ENCODE measurements at places on chromosomes 11 and 22.
A peak's percentile ranks its signal among the peaks of the same experiment; 100 is the strongest.

DNA sequence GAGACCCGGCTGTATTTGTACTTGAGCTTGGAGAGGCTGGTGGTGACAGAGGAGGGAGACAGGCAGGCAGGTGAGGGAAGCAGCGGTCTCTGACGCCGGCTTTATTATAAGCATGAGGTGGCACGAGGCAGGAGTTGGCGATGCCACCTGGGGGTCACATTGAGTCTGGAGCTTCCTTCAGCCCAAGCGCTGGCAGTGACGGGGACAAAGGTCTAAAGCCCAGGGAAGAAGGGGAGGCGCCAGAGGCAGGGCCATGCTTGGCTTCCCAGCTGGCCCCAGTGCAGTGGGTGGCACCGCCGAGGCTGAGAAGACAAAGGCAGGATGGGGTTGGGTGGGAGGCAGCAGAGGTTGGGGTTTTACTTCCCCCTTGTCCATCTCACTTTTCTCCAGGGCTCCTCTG lies 4.5 kb downstream of the FXYD2 start:
- peak; percentile 75 for DNase-seq
- H3K27ac ChIP-seq = no peak overlapping the region
- H3K27me3 ChIP-seq = no peaks in the 10 kb centered on the region
- H3K4me1 ChIP-seq = peaks cover 11% of the 10 kb centered on the region
- no peaks in the 10 kb centered on the region for H3K36me3 ChIP-seq
- no peak overlapping the region for H3K4me3 ChIP-seq

- H3K27ac ChIP-seq = no peak overlapping the region
- H3K4me1 ChIP-seq = no peaks in the 10 kb centered on the region
- DNase-seq = peak; percentile 44
- H3K27me3 ChIP-seq = no peaks in the 10 kb centered on the region
Measured at GRCh38 chr22:42368379-42369249, 63.6 kb downstream of the NFAM1 start.

GRCh38 chr11:48011798-48012391 lies 31.5 kb downstream of the PTPRJ start:
- no peaks in the 10 kb centered on the region for H3K27me3 ChIP-seq
- H3K4me1 ChIP-seq = peaks cover 7% of the 10 kb centered on the region
- H3K27ac ChIP-seq = peak overlapping the region; percentile 33
- no peak overlapping the region for H3K4me3 ChIP-seq

GRCh38 chr22:21701384-21701971 lies 34.1 kb downstream of the YPEL1 start:
- no peaks in the 10 kb centered on the region for H3K27me3 ChIP-seq
- H3K4me1 ChIP-seq = no peaks in the 10 kb centered on the region
- no peak for DNase-seq
- H3K4me3 ChIP-seq = no peak overlapping the region
- no peak overlapping the region for H3K27ac ChIP-seq

DNA sequence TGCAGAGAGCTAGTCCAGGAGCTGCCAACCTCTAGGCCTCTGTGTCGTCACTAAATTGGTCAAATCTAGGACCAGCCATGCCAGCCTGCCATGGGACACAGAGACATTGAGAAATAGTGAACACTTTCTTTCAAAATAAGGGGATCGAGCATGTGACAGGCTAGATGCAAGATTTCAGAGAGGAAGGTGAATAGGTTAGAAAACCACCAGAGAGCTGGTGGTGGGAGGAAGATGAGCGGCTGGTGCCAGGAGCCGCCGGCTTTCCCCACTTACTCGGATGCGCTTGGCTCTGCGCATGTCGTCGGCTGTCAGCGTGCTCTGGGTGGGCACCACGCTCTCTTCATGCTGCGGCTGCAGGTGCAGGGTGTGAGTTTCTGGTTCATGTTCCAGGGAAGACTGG lies 35.4 kb upstream of the NFRKB start:
- H3K27ac ChIP-seq = no peak overlapping the region
- H3K4me1 ChIP-seq = no peaks in the 10 kb centered on the region
- H3K36me3 ChIP-seq = peaks cover 3% of the 10 kb centered on the region
- DNase-seq = no peak
- H3K27me3 ChIP-seq = no peaks in the 10 kb centered on the region

GRCh38 chr11:73155102-73155501 lies 13.0 kb upstream of the FCHSD2 start:
- no peak for DNase-seq
- H3K4me1 ChIP-seq = no peaks in the 10 kb centered on the region
- no peak overlapping the region for H3K4me3 ChIP-seq
- no peaks in the 10 kb centered on the region for H3K36me3 ChIP-seq

DNA sequence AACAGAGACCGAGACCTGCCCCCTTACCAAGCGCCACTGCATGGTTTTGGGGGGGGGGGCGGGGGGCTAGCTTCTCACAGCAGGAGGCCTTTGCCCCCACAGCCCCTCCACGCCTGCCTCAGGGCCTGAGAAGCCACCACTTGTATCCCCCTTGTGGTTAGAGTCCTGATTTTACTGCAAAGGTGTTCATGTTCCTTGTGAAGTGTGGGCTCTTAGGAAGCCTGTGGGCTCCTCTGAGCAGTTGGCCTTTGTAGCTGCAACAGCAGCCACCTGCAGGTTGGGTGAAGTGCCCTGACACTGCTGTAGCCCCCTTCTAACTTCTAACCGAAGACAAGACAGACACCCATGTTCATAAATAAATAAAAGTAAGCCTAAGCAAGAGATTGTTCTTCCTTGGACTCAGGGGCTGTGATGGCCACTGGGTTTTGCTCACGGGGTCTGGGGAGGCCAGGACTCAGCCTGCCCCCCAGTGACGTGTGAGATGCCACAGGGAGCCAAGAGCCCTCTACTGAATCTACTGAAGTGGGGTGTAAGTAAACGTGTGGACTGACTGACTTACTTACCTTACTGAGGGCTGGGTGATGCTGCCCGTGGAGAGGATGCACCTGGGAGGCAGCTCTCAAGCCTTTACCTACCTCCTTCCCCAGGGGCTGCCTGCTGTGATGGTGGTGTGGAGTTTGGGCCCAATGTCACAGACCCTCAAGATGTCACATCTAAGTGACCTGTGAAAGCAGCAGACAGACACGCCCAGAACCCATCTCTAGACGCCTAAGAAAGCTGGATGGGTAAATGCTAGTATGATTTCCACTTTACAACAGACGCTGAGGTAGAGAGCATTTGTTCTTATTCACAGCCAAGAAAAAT lies 25.8 kb downstream of the USP35 start:
- H3K4me1 ChIP-seq = no peaks in the 10 kb centered on the region
- H3K36me3 ChIP-seq = no peaks in the 10 kb centered on the region
- no peak for DNase-seq
- no peak overlapping the region for H3K27ac ChIP-seq
- H3K27me3 ChIP-seq = no peaks in the 10 kb centered on the region
- H3K4me3 ChIP-seq = no peak overlapping the region

DNA sequence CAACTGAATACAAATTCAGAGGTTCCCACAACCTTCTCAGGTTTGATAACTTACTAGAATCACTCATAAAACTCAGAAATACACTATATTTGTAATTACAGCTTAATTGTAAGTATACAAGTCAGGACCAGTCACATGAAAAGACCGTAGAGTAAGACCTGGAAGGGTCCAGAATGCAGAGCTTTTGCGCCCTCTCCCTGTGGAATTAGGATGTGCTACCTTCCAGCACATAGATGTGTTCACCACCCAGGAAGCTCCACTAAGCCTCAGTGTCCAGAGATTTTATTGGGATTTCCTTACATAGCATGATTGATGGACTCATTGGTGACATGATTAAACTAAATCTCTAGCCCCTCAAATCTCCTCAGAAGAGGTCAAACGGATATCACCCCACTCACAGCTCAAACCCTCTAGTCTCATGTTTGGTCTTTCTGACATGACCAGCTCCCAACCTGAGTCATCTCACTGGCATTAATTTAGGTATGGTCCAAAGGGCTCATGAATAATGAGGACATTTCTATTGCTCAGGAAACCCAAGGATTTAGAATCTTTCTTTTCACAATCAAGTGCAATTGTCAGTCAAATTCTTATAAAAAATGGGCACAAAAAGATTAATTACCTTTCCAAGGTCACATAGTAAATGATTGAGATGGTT lies 77.2 kb upstream of the UBASH3B start:
- H3K27ac ChIP-seq = no peak overlapping the region
- no peak overlapping the region for H3K4me3 ChIP-seq
- no peaks in the 10 kb centered on the region for H3K27me3 ChIP-seq
- DNase-seq = no peak

DNA sequence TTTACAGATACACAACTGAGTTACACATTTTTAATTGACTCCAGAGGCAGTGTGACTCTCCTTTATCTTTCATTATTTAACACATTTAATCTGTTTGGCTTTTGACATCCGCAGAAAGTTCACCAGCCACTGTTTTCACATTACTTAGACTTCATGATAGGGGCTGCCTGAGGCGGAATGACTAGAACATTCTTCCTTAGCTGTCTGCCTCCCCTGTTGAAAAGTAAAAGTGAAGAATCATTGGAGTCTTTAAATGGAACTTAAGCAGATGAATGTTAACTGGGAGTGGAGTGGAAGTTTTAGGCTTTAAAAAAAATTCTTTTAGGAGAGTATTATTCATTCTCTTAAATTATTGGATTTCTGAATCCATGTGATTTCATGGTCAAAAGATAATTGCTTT lies 229.2 kb upstream of the MTNR1B start:
- DNase-seq = no peak
- no peak overlapping the region for H3K4me3 ChIP-seq

- DNase-seq = no peak
- no peaks in the 10 kb centered on the region for H3K4me1 ChIP-seq
- H3K4me3 ChIP-seq = no peak overlapping the region
- no peaks in the 10 kb centered on the region for H3K27me3 ChIP-seq
Measured at GRCh38 chr11:110797453-110797852, 85.2 kb upstream of the ARHGAP20 start.

- no peaks in the 10 kb centered on the region for H3K4me1 ChIP-seq
- no peak for DNase-seq
- H3K4me3 ChIP-seq = no peak overlapping the region
- H3K27me3 ChIP-seq = no peaks in the 10 kb centered on the region
- H3K36me3 ChIP-seq = no peaks in the 10 kb centered on the region
Measured at GRCh38 chr11:19519353-19519752, 193.3 kb upstream of the NAV2 start.

- no peaks in the 10 kb centered on the region for H3K4me1 ChIP-seq
- no peak for DNase-seq
- H3K4me3 ChIP-seq = no peak overlapping the region
- no peaks in the 10 kb centered on the region for H3K36me3 ChIP-seq
- H3K27me3 ChIP-seq = no peaks in the 10 kb centered on the region
Measured at GRCh38 chr11:78699609-78700135, 125.0 kb upstream of the NARS2 start.

DNA sequence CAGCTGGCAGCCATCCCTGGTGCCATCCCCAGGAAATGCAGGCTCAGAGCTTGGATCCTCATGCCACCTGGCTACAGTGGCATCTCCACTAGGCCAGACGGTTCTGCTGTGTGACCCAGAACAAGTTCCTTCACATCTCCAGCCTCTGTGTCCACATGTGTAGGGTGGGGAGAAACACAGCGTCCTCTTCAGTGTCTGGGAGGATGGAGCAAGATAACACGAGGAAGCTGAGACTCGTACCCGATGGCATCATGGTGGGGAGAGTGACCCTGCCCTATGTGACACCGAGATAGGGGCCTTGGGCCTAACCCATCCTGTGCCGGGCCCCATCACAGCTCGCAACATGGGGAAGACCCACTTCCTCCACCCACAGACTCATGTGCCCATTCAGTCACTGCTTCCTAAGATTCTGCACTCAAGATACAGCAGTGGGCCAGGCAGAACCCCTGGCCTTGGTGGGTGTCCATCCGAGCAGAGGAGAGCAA lies 78.5 kb downstream of the MORC2 start:
- no peak overlapping the region for H3K27ac ChIP-seq
- H3K4me3 ChIP-seq = no peak overlapping the region
- DNase-seq = no peak
- H3K27me3 ChIP-seq = no peaks in the 10 kb centered on the region

GRCh38 chr11:70876685-70877084 lies 375.7 kb downstream of the SHANK2 start:
- H3K27ac ChIP-seq = no peak overlapping the region
- H3K4me1 ChIP-seq = no peaks in the 10 kb centered on the region
- DNase-seq = no peak
- H3K36me3 ChIP-seq = no peaks in the 10 kb centered on the region

GRCh38 chr22:23891726-23892125 lies 2.5 kb upstream of the MIF start:
- peaks cover 4% of the 10 kb centered on the region for H3K4me1 ChIP-seq
- no peak overlapping the region for H3K27ac ChIP-seq
- DNase-seq = no peak
- H3K4me3 ChIP-seq = no peak overlapping the region

- H3K27me3 ChIP-seq = no peaks in the 10 kb centered on the region
- H3K36me3 ChIP-seq = no peaks in the 10 kb centered on the region
- no peak for DNase-seq
- no peaks in the 10 kb centered on the region for H3K4me1 ChIP-seq
- H3K27ac ChIP-seq = no peak overlapping the region
Measured at GRCh38 chr22:45754822-45755221, 83.2 kb downstream of the ATXN10 start.

- H3K4me1 ChIP-seq = peaks cover 18% of the 10 kb centered on the region
- no peak for DNase-seq
- H3K27me3 ChIP-seq = no peaks in the 10 kb centered on the region
- H3K36me3 ChIP-seq = no peaks in the 10 kb centered on the region
Measured at GRCh38 chr11:1072116-1072820, 2.4 kb upstream of the MUC2 start.

- no peaks in the 10 kb centered on the region for H3K4me1 ChIP-seq
- H3K27ac ChIP-seq = no peak overlapping the region
- no peak for DNase-seq
- no peak overlapping the region for H3K4me3 ChIP-seq
- no peaks in the 10 kb centered on the region for H3K27me3 ChIP-seq
- peaks cover 5% of the 10 kb centered on the region for H3K36me3 ChIP-seq
Measured at GRCh38 chr11:70440206-70440605, 41.9 kb downstream of the CTTN start.

- no peaks in the 10 kb centered on the region for H3K27me3 ChIP-seq
- H3K36me3 ChIP-seq = no peaks in the 10 kb centered on the region
- H3K4me1 ChIP-seq = peaks cover 35% of the 10 kb centered on the region
- peak; percentile 59 for DNase-seq
- H3K27ac ChIP-seq = peak overlapping the region; percentile 27
Measured at GRCh38 chr22:39471381-39472141, 14.7 kb downstream of the MGAT3 start.

DNA sequence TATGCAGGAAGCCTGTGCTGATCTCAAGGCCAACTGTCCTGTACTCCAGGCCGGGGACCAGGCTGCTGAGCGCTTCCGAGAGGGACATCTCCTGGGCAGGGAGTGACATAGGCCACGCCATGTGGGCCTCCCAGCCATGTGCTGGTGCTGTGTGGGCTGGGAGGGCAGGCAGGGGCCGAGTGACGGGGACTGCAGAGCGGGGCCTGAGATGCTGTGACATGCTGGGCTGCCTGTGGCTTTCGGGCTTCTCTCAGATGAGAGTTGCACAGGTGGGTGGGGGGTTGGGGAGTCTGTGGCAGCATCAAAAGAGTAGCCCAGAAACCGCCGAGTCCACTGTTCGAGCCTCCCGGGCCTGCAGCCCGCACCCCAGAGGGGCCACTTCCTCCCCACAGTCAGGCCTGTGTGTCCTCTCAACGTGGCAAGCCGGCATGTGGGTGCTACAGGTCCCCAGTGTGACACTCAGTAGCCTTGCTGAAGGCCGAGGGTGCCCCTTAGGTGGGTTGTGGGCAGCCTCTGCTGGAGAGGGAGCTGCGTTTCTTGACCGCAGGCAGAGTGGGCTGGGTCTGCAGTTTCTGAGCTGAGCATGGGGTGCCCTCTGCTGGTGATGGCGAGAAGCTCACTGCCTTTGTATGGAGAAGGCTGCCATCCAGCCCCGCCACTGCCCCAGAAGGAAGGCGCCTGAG lies 101.2 kb downstream of the BCR start:
- H3K36me3 ChIP-seq = no peaks in the 10 kb centered on the region
- peak; percentile 84 for DNase-seq
- no peaks in the 10 kb centered on the region for H3K27me3 ChIP-seq

- no peak for DNase-seq
- H3K36me3 ChIP-seq = no peaks in the 10 kb centered on the region
- peak overlapping the region; percentile 94 for H3K27ac ChIP-seq
Measured at GRCh38 chr22:30420347-30421125, 5.0 kb upstream of the MTFP1 start.

Data from colonic mucosa (tissue), 4 donors.